ENCODE measurements at places on chromosomes 11 and 22.

DNA sequence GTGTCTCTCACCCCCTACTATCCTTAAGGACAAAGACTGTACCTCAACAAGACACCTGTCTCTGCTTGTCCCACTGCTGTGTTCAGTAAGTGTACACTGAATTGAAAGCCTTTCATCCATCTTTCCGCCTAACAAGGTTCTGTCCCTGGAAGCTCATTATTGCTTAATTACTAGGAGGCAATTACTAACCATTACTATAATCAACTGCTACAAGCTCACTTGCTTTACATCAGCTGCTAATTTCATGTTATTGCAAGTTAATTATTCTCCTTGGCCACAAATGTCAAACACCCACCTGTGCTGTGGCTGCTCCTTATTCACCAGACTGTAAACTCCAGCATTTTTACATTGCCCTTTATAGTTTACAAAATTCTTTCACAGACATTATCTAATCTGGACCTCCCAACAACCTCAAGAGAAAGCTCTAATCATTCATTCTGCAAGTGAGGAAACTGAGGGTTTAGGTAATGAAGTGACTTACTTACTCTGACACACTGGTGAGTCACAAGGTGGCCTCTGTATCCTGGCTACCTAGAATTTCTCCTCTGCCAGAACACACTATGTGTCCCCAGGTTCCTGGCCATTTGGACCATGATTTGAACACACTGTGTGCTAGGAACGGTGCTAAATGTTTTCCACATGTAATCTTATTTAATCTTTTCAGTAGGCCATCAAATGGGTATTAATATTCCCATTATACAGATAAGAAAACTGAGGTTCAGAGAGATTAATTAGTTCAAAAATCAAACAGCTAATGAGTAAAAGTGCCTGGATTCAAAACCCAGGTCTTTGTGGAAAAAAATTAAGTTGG, 66.7 kb downstream of the RAB30 start:
- DNase-seq = no peak

DNA sequence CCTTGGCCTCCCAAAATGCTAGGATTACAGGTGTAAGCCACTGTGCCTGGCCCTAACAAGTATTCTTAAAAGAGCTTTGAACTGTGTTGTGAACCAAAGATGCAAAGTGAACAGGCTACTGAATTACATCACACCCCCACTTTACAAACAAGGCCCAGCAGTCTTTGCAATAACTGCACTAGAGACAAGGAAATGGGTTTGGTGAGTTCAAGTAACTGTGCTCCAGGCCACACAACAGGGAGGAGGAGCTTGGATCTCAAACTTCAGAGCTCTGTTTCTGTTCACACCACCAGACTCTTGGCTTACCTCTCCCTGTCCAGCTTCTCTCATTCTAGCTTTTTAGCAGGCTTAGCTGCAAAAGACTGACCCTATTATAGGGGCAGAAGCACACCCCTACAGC, 30.4 kb upstream of the RASL10A start:
- DNase-seq = no peak

GRCh38 chr11:10255388-10256125, 38.5 kb downstream of the SBF2 start:
- no peak for DNase-seq

GRCh38 chr11:117613521-117613920, 183.5 kb downstream of the DSCAML1 start:
- DNase-seq = no peak

- DNase-seq = no peak
These were observed 923.3 kb downstream of the KCNA4 start for GRCh38 chr11:29093416-29094120.

DNA sequence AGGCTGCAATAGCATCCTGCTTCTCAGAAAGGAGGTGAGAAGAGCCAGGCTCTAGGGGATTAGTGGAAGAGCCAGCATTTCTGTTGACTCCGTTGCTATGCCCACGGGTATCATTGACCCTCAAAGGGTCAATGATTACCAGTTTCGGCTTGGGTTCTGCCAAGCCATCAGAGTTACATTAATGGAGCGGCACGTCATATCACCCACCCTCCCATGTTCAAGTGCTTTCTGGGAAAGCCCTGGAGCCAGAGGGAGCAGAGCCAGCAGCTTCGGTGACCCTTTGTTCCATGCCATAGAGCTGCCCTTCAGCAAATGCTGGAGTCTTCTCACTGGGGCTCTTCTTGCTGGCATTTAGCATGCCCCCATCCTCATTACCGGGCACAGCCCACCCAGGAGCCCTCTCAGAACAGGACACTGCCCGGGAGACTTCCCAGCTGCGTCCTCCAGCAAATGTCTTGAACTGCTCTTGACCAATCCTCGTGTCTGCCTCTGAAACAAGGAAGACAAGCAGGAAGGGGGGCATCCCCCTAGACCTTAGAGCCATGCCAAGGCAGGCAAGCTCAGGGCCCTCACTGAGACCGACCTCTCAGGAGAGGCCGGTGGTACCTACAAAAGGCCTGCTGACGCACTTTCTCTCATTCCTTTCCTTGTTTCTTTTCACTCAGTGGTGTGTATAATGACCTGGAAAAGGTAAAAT, 14.6 kb downstream of the KCNJ1 start:
- no peak for DNase-seq

DNA sequence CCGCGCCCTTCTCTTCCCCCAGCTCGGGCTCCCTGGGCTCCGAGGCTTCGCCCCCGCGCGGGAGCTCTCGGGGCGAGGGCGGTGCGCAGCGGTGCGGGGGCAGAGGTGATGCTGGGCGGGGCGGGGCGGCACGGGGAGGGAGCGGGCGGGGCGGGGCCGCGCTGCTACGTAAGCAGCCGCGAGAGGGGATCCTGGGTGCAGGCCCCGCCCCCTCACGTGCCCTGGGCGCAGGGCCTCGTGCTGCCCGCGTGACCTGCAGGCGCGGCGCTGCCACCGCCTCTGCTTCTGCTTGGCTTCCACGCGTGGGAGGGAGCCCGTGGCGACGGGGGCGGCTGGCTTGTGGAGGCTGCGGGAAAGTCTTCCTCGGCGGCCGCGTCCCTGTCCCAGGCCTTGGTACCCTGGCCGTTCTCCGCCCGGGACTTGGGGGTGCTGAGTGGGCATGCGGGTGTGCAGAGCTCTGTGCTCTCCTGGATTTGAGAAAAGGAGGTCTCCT, 132.6 kb upstream of the HSD17B12 start:
- no peak for DNase-seq

GRCh38 chr11:72642043-72642883, 32.0 kb downstream of the PDE2A start:
- DNase-seq = no peak

GRCh38 chr22:45731041-45731797, 59.6 kb downstream of the ATXN10 start:
- DNase-seq = no peak

DNA sequence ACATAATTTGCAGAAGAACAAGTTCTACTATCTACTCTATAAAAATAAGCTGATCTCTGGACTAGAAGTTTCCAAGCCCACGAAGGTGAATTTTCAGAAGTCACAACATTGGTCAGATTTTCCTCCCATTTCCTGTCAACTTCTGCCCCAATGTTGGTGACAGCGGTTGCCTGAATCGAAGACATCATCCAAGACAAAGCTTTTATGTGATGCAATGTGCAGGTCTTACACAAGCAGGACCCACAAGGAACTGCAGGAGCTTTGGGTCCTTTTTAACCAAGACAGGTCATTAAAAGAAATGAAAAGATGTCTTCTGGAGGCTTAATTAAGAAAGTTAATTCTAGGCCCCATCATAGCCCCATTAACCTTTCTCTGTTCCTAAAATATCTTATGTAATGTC, 125.6 kb upstream of the BLID start:
- DNase-seq = no peak

GRCh38 chr22:43344520-43344787, 1.3 kb upstream of the SCUBE1 start:
- DNase-seq = no peak

DNA sequence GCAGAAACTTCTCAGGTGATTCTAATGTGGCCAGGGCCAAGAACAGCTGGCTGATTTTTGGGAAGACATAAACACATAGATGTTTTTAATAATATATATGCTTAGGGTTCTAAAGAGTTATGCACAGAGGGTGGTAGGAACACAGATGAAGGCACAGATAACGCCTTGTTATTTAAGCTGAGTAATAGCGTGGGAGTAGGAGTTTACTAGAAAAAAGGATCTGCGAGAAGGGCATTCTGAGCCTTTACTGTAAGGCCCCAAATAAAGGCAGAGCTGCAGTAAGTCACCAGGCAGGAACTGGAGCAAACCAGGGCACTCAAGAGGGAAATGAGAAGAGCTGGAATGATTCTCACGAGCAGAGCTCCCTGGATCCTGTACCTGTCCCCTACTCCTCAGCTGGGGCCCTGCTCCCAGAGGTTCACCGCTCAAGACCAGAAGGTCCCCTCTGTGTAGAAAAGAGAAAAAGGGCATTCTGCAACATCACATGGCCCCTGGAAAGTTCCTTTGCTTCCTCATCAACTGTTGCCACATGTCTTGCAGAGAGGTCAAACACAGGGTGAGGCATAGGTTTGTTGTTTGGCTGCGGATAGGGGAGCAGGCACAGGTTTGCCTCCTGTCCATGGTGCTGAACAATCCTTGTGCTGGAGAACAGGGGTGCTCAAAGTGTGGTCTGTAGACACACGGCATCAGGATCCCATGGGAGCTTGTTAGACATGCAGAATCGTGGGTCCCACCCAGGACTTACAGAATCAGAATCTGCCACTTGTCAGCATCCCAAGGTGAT, 125.7 kb downstream of the TENM4 start:
- no peak for DNase-seq

DNA sequence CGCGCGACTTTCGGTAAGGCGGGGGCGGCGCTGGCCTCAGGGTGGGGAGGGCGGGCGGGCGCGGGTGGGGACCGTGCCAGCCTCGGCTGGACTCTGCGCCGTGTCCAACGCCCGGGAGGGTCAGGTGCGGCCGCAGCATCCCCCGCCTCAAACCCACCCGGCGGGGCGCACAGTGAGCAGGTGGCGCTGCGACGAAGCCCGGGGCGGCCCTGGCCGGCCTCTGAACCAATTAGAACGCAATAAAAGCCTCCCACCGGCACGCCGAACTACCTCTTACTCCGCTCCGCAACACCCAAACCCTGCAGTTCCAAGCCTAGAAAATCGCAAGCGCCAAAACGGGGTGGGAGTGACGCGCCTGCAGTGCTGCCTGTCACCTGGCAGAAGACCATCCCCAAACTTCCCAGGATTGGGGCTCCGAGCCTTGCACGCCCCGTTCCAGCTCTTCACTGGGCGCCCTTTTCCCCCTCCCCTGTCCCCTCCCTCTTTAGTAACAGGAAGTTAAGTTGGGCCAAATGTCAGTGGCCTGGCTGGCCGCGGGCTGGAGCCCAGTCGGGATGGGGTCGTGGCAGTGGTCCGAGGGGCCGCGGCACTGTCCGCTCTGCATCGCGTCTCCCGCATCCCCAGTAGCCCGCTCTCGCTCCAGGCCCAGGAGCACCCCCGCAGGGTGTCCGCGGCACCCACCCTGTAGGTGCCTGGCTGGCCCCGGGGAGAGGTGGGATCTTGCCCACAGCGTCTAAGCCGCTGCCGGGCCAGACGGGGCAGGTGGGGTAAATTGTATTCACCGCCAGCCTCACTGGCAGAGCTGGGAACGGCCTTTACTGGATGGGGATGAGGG, 541 bp downstream of the MICAL2 start:
- peak; percentile 10 for DNase-seq

GRCh38 chr11:18720808-18721560, 5.0 kb downstream of the IGSF22 start:
- peak; percentile 84 for DNase-seq

GRCh38 chr11:42169191-42169590, 709.7 kb upstream of the LRRC4C start:
- no peak for DNase-seq

DNA sequence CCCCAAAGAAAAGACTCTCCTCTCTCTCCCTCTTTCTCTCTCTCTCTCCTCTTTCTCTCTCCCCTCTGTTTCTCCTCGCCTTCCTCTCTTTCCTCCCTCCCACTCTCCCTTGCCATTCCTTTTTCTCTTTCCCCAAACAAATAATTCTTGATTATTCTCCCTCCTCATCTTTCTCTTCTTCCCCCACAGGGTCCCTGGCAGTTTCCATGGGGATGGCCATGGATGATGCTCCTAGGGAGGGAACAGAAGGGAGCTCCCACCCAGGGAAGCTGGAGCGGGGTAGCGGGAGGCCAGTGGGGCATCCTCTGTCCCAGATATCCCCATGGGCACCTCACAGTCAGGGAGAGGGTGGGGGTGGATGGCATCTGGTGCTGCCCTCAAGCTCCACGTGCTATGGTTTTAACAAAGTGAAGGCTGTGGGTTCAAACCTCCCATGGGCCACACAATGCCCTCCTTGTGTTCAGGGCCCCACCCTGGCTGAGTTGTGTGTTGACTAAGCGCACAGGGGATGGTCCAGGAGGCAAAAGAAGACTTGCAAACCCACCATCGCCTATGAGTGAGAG, 266.4 kb downstream of the BUD13 start:
- DNase-seq = no peak

GRCh38 chr22:36405671-36406538, 18.1 kb upstream of the MYH9 start:
- no peak for DNase-seq

DNA sequence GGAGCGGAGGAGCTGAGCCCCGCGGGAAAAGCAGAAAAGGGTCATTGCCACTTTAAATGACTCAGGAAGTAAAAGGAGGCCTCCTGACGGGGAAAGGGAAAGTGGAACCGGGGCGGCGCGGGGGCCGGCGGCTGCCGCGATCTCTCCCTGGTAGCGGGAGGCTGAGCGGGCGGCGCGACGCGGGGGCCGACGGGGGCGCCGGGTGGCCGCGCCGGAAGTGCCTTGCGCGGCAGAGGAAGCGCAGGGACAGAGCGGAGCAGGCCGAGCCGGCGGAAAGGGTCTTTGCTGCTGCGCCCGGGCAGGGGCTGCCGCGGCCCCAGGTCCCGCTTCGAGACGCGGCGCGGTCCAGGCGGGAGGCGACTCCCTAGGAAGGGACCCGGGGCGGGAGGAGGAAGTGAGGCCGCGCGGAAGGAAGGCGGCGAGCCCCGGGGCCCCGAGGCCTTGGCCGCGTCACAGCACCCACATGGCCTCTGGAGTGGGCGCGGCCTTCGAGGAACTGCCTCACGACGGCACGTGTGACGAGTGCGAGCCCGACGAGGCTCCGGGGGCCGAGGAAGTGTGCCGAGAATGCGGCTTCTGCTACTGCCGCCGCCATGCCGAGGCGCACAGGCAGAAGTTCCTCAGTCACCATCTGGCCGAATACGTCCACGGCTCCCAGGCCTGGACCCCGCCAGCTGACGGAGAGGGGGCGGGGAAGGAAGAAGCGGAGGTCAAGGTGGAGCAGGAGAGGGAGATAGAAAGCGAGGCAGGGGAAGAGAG, at the start of gene TRIM44:
TRIM44 (plus strand) TSS at position 127 of the 759 bp plus-strand sequence; CDS start at position 464, 337 bp downstream.
- peak; percentile 56 for DNase-seq

DNA sequence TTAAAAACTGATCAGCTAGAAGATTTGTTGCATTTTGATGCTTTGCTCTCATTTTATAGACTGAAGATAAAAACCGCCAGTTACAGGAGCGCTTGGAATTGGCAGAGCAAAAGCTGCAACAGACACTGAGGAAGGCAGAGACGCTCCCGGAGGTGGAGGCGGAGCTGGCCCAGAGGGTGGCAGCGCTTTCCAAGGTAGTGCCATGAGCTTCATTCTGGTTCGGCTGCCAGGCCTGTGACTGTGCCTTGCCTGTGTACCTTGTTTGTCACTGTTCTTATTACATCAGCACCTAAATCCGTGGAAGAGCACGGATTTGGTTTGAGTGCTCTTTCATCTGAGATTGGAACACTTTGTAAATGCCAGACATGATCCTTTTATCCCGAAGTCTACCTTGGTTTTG, 61.4 kb downstream of the PPFIA1 start:
- no peak for DNase-seq

- DNase-seq = no peak
These were observed at the start of gene KCNJ5 for GRCh38 chr11:128890543-128891368. Gene KCNJ5 (plus strand): TSS chr11:128891356. CDS start chr11:128911274, 19,918 bp downstream.

- DNase-seq = no peak
These were observed 104.9 kb downstream of the C11orf87 start for GRCh38 chr11:109526931-109527330.

Measured in effector CD8-positive, alpha-beta T cell (primary cell).